ENCODE measurements at places on chromosomes 4 and X.

DNA sequence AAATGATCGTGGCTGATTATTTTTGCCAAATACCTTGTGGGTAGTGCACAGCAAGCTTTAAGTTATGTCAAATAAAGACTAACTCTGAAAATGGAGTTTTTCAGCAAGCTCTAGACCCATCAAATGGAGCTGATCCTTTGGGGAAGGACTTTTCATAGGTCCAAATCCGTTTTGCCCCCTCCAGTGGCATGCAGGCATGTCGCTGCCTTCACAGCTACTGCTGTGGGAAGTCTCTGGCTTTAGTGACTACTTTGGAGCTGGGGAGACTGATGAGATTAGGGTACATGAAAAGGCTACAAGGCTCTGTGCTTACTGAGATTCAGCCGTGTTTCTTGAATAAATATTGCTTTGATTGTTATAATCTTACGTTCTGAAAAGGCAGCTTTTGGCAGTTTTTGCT is 106.6 kb upstream of the HS3ST1 start:
- no peak for DNase-seq

DNA sequence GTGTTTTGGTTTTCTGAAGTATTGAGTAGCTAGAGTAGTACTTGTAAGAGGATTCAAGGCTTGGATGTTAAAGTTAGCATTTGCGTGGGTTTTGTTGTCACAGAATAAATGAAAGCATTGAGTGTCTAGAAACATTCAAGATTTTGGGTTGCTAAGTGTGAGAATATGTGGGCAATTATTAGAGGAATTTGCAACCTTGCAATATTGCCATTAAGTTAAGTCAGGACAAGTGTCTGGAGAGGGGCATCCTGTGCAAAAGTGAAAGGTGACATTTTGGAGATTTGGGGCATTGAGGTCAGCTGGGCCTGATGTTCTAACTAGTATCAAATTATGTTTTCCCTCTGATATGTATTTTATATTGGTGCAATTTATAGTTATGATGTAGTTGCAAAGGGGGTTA is 533.9 kb upstream of the GRID2 start:
- no peak for DNase-seq

- no peak for DNase-seq
These were observed 124.9 kb downstream of the RELL1 start for GRCh38 chr4:37561196-37561802.

DNA sequence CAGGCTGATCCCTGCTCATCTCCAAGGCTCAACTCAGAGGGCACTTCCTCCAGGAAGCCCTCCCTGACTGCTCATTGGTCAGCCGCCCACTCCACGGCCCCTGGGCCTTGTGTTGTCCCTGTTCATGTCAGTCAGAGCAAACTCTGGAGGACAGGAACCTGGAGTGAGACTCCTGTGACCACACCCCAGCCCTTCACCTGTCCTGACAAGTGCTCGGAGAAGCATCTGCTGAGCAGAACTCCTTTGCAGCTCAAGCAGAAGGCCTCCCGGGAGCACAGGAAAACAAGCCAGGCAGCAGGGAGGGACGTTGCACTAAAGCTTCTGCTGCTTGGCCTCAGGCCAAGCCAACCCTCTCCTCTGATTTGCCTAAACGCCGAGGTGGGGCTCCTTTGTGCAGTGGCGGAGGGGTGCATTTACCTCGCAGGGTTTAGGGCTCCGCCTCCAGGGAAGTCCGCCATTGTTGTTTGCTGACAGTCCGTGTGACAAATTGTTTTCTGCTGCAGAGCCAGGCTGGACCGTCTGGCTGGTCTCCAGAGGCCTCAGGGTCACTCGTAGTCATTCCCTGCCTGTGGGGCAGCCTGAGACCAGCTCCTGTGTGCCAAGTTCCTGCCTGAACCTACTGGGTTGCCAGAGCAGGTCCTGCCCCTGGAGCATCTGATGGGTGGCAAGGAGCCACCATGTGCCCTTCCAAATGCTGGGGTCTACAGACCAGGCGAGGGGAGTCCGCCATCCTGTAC is 61.8 kb downstream of the C4orf50 start:
- DNase-seq, result no peak

- DNase-seq, result no peak
These were observed 5.3 kb downstream of the PLXNB3 start for GRCh38 chrX:153769158-153769864.

- DNase-seq, result no peak
These were observed 265.5 kb downstream of the PPP3CA start for GRCh38 chr4:101081695-101082369.

- DNase-seq, result no peak
These were observed 3.9 kb upstream of the HAUS3 start for GRCh38 chr4:2245787-2246275.

- DNase-seq, result no peak
These were observed 44.9 kb downstream of the USP46 start for GRCh38 chr4:52614241-52614640.

GRCh38 chr4:42150653-42151567 is 1.5 kb downstream of the BEND4 start:
- DNase-seq, result no peak

DNA sequence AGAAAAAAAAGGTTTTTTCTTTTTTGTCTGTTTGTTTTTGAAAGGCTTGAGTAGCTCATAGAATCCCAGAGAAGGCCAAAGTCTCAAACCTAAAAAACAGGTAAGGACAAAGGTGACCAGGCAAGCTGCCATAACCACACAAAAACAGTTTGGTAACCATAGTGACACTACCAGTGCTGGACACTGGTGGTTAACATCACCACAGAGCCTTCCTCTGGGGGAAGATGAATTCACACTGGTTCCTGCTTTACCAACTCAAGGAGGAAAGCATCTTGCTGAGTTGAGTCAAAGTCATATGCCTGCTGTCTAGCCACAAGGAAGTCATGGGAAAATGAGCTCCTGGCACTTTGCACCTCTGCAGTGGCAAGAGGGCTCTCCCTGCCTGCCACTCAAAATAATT is 32.5 kb downstream of the IDS start:
- DNase-seq, result no peak

- DNase-seq, result no peak
These were observed 3.2 kb downstream of the RGS12 start for GRCh38 chr4:3295837-3296624.

DNA sequence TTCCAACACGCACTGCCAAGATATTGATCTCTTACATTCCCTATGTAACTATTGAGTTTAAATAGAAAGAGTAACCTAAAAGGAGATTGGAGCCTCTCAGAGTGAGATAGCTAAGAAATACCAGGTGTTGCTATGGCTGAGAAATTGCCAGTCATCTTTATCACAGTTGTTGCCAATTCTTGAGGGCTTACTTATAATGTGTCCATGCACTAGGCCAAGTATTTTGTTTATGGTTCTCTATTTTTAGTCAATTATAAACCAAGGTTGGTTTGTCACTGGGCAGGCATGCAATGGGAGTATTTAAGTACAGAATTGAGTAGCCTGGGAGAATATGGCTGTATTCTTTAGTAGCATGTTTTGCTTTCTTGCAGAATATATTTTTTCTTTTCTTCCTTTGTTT is 201.6 kb downstream of the TEX13A start:
- DNase-seq, result no peak

- no peak for DNase-seq
These were observed 144.8 kb downstream of the CEP135 start for GRCh38 chr4:56093576-56093975.

GRCh38 chr4:170089274-170089667 is 485 bp downstream of the AADAT start:
- no peak for DNase-seq

- no peak for DNase-seq
These were observed 182.6 kb downstream of the GABRB1 start for GRCh38 chr4:47213971-47214370.

- no peak for DNase-seq
These were observed 12.8 kb downstream of the SLC6A14 start for GRCh38 chrX:116449156-116449555.

DNA sequence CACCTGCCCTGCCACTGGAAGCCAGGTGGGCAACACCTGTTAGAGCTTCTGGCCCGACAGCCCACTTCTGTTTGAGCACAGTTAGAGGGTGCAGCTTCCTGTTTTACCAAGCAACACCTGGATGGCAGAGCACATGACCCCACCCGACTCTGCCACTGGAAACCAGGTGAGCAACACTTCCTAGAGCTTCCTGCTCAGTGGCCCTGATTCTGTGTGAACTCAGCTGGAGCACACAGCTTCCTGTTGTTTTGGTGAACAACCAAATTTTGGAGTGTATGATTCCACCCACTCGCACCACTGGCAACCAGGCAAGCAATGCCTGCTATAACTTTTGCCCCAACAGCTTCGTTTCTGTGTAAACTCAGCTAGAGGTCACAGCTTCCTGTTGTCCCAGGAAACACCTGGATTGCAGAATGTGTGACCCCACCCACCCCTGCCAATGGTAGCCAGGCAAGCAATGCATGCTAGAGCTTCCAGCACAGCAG is 163.8 kb upstream of the KLF8 start:
- no peak for DNase-seq

DNA sequence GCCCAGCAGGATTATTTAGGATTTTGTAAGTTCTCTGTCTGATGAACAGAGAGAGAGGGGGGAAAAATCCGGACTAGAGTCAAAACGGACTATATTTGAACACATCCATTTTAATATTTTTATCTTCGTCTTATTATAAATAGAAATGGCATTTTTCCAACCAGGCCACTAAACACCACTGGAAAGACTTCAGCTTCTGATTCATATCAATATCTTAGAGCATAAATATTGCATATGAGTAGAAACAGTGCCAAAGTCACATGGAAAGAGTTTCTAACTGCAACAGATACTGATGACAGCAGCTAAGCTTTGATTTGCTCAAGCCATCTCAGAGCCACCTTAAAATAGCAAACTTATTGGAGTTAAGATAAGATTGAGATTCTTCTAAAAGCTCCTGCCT is 456 bp downstream of the PPARGC1A start:
- no peak for DNase-seq

DNA sequence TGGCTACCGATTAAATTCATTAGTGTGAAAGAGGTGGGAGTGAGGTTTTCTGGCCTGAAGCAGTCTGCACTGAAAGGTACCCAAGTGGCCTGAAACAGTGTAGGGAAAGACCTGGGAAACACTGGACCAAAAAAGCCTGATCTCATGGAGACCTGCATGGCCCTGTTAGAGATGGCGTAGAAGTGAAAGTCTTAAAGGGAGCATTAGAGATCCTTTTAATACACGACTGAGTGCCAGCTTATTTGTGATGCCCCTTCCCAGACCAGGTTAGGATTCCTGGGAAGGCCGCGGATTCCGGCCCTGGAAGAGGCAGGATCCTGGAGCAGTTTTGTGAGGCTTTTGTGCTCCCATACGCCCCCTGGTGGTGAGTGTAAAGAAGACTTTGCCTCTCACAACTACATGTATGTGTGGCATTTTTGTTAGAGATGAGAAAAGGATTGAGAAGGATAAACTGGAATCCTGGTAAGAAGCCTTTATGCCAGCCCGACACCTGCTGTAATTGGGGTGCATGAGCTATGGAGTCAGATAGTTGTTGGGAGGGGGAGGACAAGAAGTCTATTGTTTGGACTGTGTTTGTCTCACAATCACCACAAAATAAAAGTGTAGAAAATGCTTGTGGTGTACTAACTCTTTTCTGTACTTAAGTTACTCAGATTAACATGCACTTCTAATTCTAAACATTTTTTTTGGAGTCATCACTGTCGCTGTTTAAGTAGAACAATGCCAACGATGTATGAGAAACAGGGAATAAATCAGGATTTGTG is 54.0 kb downstream of the JADE1 start:
- DNase-seq, result peak; percentile 82

- no peak for DNase-seq
These were observed 55.0 kb downstream of the FBXL5 start for GRCh38 chr4:15600176-15600575.

DNA sequence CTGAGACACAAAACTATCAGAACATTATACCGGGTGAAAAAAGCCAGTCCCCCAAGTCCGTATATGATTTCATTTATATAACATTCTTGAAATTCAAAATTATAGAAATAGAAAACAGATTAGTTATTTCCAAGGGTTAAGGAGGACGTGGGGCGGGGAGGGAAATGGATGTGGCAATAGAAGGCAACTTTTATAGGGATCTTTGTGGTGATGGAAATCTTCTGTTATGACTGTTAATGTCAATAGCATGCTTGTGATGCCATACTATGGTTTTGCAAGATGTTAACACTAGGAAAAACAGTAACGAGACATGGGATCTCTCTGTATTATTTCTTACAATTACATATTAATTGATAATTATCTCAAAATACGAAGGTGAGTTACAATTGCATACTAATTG is 96.4 kb downstream of the LNX1 start:
- no peak for DNase-seq

DNA sequence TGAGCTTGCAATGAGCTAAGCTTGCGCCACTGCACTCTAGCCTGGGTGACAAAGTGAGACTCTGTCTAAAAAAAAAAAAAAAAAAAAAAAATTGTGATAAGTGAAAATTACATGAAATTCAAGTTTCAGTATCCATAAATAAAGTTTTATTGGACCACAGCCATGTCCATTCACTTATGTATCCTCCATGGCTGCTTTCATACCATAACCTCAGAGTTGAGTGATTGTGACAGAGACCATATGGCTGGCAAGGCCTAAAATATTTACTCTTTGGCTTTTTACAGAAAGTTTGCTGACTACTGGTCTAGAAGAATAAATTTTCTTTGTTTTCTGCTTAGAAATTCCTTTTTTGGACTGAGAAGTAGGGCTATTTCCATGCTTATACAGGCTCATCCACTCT is 11.8 kb upstream of the SHISA3 start:
- DNase-seq, result no peak

DNA sequence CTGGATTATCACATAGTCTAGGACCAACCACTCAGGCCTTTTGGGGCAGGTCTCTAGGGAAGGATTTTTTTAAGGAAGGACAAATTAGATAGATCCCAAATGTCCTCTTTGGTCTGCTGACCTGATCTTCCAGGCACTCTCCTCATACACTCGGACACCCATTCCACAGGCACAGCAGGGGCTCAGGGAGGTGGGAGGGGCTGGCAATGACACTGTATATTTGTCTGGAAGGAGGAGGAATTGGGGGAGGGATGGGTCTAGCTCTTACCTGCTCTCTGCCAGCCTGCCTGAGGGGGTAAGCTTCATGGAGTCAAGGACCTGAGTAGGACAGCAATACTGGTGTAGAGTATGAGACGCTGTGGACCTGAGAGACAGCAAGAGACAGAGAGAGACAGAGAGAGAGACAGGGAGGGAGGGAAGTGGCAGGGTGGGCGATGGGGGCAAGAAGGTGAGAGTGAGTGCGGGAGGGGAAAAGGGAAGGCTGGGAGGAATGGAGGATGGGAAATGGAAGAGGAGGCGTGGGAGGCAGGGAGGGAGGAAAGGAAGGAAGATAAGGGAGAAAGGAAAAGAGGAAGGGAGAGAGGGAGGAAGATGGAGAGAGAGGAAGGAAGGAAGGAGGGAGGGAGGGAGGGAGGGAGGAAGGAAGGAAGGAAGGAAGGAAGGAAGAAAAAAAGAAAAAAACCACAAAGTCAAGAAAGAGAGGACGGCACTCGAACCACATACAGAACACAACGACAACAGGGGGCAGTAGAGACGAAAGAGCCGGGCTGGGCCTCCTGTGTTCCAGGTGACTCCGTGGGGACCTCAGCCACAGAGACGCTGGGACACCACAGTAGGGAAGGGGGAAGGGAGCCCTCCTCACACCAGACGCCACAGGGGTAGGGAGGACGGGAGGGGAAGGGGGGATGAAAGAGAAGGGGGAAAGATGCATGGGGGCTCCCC is 1.8 kb downstream of the IQSEC2 start:
- DNase-seq, result peak; percentile 42

GRCh38 chrX:74514384-74514783 is 93.1 kb downstream of the SLC16A2 start:
- DNase-seq, result no peak
